Bronchial epithelial cell (primary cell): ENCODE measurements at places on chromosomes 5 and 9. TPM values are rescaled to one million over a fixed set of nuclear protein-coding genes. Genes with fewer than 3 reads are reported as not detected.
A peak's percentile ranks its signal among the peaks of the same experiment; 100 is the strongest.

GRCh38 chr5:57727591-57727990, 245.0 kb upstream of the ACTBL2 start:
- no peak for DNase-seq

GRCh38 chr5:61409568-61409967, 77.5 kb downstream of the ZSWIM6 start:
- peak; percentile 90 for DNase-seq

DNA sequence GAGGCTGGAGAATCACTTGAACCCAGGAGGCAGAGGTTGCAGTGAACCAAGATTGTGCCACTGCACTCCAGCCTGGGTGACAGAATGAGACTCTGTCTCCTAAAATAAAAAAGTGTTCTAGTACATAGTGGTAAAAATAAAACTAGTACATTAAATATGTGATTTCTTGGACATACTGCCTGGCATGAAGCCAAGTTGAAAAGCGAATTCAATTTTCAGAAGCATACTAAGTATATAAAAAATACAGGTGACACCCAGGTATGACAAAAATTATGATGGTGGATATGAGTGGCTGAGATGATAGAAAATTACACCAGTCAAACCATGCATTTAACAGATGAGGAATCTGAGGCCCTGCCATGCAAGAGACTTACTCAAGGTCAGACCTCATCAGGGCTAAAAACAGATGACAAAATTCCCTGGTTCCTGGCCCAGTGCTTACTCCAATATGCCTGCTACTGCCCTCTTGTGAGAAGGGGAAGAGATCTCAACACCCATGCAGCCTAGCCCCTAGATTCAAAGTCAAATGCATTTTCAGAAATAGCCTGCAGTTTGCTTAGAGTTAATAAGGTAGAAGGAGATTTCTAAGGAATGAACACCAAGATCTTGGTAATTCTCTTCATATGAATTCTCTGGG, 46.6 kb upstream of the GNPDA1 start:
- no peak for DNase-seq

DNA sequence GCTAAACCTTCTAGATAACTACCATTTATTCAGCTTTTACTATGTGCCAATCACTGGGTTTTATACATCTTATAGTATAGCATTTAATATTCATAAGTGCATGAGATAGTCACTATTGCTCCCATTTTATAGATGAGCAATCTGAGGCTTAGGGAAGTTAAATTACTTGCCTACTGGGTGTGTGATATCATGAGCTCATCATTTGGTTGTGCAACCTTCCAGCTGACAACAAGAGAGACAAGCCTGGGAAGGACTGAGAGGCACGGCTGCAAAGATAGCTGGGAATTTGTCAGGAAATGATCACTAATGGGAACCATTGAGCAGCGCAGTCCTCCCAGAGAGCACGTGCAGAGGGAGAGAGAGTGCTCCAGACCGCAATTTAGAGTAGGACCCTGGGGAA, 481.6 kb upstream of the KIF2A start:
- peak; percentile 25 for DNase-seq

DNA sequence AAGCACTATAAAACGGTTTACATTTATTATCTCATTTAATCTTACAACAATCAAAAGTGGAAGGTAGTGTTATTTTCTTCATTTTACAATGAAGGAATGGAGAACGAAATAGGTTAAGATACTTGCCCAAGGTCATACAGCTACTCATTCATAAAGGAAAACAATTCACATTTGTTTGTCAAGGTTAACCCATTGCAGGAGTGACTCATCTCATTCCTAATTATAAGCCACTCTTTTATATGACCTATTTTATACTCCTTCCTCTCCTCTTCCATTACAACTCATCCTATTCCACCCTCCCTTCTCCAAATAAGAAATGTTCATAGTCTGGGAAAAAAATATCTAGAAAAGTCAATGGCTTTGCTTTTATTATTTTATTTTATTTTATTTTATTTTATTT, 29.6 kb downstream of the CRHBP start:
- DNase-seq = no peak

GRCh38 chr9:130745210-130745800, 51.7 kb downstream of the EXOSC2 start:
- DNase-seq = no peak

DNA sequence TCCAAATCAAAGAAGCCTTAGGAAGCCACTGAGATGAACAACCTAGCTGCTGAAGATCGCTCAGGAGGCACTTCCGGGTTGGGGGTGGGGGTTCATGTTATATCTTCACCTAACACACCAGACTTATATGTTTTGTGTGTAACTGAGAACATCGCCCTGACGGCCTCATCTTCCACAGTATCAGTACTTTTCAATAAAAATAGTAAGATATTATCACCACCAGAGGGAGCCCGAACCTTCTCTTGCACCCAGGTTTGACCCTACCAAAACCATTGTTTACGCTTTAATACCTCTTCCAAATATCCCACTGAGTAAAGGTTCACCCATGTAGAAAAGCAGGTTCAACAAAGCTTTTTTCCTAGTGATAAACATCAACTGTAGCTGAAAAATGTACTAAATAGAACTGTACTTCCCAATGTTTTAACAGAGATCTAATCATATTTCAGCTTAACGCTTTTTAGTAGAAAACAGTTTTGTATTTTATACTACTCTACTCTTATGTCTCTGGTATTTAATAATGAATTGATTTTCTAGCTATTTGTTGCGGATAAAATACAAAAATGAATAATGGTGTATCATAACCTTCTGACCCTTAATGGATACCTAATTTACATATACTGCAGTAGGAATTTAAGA, 244.0 kb downstream of the EPB41L4A start:
- DNase-seq = peak; percentile 50

- DNase-seq = no peak
These were observed 6.2 kb upstream of the TMEM141 start for GRCh38 chr9:136784997-136785361.

DNA sequence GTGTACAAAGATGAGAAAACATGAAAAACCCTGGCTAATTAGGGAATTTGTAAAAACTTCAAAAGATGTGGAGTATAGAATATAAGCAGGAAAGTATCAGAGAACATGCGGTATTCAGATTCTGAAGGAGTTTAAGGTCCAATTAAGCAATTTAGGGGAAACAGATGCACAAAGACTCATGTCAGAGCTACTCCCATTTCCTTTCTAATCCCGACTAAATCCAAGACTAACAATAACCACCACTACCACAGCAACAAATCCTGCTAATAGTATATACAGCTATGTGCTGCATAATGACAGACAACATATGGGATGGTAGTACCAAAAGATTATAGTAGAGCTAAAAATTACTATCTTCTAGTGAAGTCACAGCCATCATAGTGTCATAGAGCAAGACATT, 102.1 kb downstream of the LURAP1L start:
- DNase-seq = no peak

DNA sequence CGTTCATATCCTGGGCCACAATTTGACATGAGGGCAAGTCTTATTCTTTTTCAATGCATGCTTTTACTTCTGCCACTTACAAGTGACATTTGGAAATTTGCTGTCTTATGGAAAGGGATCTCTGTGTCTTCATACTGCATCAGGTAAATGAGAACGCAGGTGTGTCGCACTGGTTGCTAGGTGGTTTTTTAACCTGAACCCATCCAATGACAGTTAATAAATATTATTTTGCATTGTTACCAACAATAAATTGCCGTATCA, 1.1 kb downstream of the ADAMTS16 start:
- DNase-seq = no peak

DNA sequence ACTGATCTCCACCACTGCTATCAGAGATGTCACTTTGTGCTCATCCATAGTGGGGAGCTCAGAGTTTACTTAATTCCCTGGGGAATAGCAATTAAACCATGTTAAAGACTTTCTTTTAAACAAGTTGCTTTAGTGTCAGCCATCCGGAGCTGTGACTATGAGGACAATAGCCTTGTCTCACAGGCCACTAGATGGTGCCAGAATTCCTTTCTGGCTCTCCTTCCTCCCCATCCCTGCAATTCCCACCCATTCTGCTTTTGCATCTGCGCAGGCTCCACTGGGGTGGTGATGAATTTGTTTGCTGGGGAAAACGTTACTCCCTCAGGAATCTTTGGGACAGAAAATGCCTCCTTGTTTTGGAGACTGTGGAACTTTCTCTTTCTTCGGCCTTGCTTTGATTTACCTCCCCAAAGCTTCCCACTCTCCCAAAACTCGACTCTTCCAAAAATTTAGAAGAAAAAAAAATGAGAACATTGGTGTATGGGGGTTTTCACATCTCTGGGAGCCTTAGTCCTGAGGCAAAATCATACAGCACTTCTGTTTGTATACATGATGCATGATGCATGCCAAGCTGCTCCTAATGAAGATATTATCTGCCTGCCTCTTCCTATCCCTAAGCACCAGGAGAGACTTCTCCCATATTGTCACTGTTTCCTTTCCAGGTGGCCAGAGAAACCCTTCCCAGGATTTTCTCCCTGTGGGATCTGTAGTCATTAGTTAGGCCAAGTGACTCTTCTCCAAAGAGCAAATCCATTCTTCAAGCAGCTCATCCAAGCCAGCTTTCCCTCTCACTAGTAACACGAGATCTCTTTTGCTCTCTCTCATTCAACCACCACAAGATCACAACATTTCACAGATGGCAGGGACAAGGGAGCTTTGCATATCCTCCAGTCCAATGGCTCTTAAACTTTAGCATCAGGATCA, 466.1 kb downstream of the TLR4 start:
- DNase-seq = peak; percentile 44

DNA sequence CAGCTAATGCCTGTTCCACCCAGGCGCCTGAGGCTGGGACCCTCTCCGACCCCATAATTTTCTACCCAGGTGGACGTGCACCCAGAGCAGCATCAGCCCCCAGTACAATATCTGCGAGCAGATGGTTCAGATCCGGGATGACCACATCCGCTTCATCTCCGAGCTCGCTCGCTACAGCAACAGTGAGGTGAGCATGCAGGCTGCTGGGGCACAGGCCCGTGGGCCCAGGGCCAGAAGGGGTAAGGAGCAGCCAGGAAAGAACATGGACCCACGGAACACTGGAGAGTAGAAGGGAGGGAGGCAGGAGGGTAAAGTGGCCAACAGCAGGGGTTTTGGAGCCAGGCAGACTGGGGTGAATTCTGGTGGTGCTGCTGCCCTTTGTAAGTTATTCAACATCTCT, 45.7 kb downstream of the CYFIP2 start:
- no peak for DNase-seq

DNA sequence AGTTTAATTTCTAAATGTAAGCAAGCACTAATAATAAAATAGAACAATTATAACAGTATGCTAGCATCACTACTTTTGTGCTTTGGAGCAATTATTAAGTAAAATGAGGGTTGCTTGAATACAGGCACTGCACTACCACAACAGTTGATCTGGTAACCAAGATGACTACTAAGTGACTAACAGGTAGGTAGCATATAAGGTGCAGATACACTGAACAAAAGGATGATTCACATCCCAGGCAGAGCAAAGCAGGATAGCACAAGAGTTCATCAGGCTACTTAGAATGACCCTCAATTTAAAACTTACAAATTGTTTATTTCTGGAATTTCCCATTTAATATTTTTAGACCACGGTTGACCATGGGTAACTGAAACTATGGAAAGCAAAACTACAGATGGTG, 48.0 kb upstream of the RGS7BP start:
- peak; percentile 93 for DNase-seq

GRCh38 chr5:152094060-152094459, 169.4 kb upstream of the GLRA1 start:
- DNase-seq = no peak

GRCh38 chr5:22728610-22729009, 124.5 kb downstream of the CDH12 start:
- no peak for DNase-seq

DNA sequence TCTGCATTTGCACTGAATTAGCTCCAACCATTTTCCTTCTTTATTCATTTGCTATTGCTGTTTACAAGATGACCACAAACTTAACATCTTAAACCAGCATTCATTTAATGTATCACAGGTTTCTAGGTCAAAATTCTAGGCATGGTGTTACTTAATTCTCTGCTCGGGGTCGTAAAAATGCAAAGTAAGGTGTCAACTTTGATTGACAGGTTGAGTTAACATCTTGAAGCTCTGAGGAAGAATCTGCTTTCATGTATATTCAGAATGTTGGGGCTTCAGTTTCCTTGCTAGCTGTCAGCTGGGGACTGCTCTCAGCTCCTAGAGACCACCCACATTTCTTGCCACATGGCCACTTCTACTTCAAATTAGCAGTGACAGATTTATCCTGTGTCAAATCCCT, 348.7 kb upstream of the GRIN3A start:
- DNase-seq = no peak

DNA sequence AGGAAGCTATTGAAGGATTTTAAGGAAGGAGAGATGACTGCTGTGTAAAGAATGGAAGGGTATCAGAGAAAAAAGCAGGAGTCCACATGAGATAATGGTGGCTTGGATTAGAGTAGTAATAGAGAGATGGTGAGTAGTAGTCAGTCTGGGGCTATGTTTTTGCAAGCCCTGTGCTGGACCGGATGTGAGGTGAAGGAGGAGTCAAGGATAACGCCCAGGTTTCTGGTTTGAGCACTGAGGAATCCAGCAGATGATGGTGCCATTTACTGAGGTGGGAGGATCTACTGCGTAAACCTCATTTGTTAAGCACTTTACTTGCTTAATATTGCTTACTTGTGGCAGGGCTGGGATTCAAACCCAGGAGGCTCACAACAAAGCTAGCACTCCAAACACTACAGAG, 1.1 kb downstream of the TIGD6 start:
- peak; percentile 27 for DNase-seq

- no peak for DNase-seq
These were observed 61.0 kb downstream of the ARL15 start for GRCh38 chr5:54249210-54250028.

DNA sequence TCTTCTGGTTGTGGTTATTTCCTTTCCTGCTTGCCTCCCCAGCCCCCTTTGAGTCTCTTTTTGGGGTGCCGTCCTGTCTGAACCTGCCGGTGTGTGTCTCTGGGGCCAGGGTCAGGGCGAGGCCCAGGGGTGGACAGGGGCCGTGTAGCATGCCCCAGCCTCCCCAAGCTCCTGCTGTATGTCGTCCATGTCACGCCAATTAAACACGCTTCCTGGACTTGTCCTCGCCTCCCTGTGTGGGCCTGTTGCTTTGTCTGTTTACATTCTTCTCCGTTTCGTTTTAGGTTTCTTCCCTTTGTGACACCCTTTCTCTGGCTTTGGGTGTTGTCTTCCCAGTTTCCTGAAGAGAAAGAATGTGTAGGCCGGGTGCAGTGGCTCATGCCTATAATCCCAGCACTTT, 28.5 kb upstream of the HMCN2 start:
- peak; percentile 85 for DNase-seq

- no peak for DNase-seq
These were observed 4.2 kb upstream of the NKX2-5 start for GRCh38 chr5:173239233-173239593.

GRCh38 chr5:107950776-107951175, 280.0 kb upstream of the EFNA5 start:
- DNase-seq = no peak

- peak; percentile 34 for DNase-seq
These were observed 3.3 kb downstream of the ASTN2 start for GRCh38 chr9:117411547-117411946.

- peak; percentile 57 for DNase-seq
These were observed 56.8 kb downstream of the FGF10 start for GRCh38 chr5:44332285-44332971.

FBXL7 gene
- total RNA-seq = 0.26 and 0.51 TPM in 2 replicates

FOXD4L4 gene
- total RNA-seq = under 0.01 and 0.26 TPM in 2 replicates

SHROOM1 gene
- total RNA-seq = 0.79 and 1.4 TPM in 2 replicates

BASP1 gene
- 78.7 and 80.4 TPM in 2 replicates for total RNA-seq

ARHGEF39 gene
- 0.13 and 0.79 TPM in 2 replicates for total RNA-seq

MYMK gene
- not detected in 2 replicates for total RNA-seq
